ENCODE measurements at places on chromosomes 2 and 18.

GRCh38 chr2:28713577-28714298 lies 37.9 kb upstream of the PPP1CB start:
- no peak for DNase-seq

DNA sequence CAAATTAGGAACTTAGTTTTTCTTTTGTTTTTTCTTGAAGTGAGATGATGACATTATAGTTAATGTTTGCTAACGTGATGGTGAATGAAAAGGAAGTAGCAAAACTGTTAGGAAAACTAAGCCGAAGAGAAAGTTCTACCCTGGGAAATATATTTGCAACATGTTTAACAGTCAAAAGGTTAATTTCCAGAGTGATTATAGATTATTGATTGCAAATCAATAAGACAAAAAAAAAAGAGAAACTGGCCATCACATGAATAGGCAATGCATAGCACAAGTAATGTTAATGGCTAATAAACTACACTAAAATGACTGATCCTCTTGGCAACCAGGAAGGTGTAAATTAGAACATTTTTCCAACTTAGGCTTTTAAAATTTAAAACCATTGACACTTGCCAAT lies 26.0 kb upstream of the AMMECR1L start:
- no peak for DNase-seq

DNA sequence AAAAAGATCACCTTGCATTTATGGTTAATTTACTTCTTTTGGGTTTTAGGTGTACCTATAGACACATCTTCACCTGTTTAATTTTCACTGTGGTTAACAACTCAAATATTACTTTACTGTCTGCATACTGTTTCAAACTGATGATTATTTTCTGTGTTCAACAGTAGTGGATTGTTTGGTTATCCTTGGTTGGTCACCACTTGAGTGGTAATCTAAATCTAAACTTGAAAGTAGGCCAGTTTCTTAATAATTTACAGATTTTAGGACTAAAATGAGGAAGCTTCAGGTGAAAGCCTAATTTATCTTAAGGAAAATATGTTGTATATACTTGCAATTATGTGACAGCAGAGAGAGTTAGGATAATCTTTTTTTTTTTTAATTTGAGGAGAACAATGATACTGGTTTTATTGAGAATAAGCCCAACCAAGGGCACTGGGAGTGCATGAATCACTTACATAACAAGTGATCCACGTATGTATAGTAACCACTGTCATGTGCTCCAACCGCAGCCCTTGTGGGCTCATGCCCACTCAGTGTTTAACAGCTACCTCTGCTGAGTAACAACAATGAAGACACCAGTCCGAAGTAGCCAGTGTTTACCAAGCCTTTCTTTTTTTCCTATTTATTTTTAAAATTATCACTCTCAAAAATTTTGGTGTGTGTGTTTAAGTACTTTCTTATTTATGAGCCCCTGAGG lies 31.0 kb upstream of the WDSUB1 start:
- no peak for DNase-seq

GRCh38 chr18:72091369-72091768 lies 452.8 kb downstream of the CBLN2 start:
- DNase-seq, result no peak

DNA sequence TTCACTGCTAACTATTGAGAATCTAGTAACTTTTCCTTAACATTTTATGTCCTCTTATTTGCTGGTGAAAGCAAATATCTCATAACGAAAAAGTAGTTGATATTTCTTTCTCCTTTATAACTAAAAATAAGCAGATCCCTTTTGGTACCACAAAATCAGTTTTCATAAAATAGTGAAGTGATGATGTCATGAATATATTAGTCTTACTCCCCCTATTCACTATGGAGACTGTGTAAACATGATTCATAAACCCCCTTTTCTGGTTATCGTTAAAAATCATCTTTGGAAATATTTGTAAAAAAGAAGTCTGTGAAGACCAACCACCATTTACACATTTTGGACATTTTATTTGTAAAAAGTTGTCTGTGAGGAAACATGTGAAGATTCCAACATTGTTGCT lies 734.9 kb downstream of the NUP35 start:
- no peak for DNase-seq

GRCh38 chr2:102041351-102041750 lies 49.6 kb downstream of the IL1R2 start:
- no peak for DNase-seq

GRCh38 chr2:8033546-8034096 lies 648.2 kb upstream of the ID2 start:
- DNase-seq, result no peak

DNA sequence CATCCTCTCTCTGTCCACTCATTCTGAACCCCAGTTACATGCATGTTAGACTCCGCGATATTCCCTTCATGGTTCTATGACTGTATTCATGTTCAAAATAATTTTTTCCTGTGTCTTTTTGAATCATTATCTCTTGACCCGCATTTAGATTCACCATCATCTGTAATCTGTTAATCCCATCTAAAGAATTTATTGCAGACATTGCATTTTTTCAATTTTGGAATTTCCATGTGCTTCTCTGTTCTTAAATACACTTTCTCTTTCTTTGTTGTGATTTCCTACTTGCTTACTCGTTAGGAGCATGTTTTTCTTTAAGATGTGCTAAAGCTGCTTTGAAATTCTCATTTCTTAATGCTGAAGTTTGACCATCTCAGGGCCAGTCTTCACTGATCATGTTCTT lies 122.2 kb downstream of the ATP9B start:
- no peak for DNase-seq

GRCh38 chr2:111711270-111711669 lies 172.7 kb downstream of the ANAPC1 start:
- DNase-seq, result no peak

DNA sequence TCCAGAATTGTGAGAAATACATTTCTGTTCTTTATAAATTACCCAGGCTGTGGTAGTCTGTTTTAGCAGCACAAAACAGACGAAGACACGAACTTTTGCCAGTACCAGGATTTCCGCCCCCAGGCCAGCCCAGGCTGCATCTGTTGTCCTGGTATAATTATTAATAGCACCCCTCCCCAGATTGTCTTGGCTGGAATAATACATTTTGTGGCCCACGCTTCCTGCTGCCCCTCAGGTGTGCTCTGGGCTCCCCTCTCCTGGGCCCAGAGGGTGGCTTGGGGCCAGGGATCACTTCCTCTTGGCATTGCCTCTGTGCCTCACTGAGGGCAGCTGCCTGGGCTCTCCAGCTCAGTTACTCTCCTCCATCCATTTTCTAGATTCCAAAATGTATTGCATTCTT lies 102.1 kb upstream of the HS6ST1 start:
- no peak for DNase-seq

DNA sequence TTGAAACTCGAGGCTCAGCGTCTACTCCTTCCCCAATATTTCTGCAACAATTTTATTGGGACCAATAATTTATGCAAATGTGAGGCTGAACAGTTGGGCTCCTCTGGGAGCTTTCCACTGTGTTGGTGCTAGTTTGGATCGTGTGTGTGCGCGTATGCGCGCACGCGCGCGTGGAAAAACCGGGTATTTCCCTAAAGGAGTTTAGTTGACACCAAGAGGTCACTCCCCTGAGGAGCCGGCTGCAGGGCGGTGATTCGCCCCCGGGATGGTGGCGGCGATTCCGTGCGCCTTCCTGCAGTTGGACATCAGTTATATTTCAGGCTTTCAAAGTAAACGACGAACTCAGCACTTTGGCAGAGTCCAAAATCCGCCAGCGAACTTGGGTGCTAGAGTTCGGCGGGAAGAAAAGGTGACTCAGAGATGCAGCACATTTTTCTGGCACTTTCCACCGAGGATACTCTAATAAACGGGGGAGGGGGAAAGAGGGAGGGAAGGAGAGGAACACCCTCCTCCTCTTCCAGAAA lies 186.5 kb upstream of the FANCL start:
- DNase-seq, result no peak

DNA sequence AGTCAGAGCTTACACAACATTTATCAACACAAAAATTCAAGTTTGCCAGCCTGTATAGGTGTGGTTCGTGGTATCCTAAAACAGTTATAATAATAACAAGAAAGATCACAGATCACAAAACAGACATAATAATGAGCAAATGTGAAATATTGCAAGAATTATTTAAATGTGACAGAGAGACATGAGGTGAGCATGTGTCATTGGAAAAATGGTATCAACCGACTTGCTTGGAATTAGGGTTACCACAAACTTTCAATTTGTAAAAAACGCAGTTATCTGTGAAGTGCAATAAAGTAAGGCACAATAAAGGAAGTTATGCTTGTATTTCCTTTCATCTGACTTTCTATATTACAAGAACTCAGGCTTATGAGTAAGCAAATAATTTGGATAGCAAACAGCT lies 116.8 kb downstream of the IKZF2 start:
- DNase-seq, result no peak

DNA sequence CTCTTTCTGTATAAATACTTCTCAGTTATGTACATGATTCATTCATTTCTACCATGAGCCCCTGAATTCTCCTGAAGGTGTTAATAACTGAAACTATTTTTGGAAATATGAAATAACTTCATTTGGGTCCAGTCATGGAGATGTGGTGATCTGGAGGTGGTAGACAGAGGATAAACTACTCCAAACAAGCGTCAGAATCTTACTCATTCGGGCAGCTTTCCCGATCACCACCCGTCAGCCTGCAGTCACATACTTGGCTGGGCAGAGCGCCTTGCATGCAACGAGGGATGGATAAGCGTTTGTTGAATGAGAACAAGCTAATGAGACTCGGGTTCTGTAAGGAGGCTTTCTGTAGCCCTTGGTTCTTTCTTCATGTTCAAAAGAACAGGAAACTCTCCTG lies 222.7 kb downstream of the CD226 start:
- no peak for DNase-seq

DNA sequence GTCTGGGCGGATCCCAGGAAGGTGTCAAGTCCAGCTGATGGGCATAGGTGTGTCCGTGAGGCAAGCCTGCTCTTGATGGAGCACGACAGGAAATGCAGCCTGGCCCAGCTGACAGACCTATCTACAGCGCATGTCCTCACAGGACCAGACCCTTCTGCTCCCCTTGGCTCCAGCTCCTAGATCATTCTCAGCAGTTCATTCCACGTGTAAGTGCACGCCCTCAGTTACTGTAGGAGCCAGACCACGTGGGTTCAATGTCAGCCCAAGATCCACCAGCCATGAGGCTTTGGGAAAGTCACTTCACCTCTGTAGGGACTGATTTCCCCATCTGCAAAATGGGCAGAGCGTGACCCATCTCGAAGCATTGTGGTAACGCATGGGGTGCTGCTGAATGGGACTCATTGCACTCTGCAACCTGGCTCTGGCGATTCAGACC lies 47.8 kb downstream of the TMEM17 start:
- no peak for DNase-seq

DNA sequence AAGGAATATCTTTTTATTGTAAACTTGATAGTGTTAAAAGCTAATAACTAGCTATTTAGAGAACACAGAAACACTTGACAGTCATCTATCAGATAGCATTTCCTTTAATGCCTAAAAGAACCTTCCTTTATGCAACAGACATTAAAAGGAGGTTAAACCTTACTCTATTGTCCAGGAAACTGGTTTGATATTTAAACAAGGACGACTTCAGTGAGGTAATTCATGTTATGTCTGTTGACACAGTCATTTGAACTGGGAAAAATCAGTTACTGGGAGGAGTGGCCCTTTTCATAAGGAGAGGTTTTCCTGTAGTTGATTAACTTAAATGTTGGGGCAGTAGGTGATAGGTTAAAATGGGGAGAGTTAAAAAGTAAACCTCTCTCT lies 6.7 kb downstream of the TGIF1 start:
- no peak for DNase-seq

DNA sequence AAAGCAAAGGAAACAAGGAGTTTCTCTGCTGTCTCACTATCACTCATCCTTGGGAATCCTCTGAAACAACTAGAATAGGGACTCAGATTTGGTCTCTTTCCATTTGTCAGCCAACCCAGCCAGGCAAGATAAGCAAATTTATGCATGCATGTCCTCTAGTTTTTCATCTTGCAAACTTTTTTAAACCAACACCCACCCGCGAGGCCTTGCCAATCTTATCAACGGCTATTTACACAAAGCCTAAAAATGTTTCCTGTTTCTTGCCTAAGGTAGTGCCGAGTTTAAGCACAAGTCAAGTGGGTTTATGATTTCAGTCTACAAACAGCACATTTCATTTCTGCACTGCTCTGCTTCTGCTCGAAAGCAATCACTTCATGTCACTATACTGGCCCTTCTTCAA lies 240.9 kb downstream of the STK39 start:
- DNase-seq, result no peak

DNA sequence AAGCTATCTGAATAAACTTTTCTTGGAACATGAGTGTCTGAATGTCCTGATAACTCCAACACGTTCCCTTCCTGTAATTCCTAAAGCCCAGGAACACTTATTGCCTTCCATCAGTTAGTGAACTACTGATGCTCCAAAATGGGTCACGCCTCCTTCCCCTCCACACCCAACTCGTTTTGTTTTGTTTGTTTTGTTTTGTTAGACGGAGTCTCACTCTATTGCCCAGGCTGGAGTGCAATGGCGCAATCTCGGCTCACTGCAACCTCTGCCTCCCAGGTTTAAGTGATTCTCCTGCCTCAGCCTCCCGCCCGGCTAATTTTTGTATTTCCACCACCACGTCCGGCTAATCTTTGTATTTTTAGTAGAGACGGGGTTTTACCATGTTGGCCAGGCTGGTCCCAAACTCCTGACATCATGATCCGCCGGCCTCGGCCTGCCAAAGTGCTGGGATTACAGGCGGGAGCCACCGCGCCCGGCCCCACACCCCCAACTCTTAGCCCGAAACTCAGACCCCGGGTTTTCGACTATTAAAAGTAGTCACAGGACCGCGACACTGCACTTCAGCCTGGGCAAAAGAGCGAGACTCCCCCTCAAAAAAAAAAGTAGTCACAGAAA lies 774 bp downstream of the IER3IP1 start:
- no peak for DNase-seq

GRCh38 chr18:55141318-55141717 lies 182.1 kb upstream of the CCDC68 start:
- DNase-seq, result no peak

DNA sequence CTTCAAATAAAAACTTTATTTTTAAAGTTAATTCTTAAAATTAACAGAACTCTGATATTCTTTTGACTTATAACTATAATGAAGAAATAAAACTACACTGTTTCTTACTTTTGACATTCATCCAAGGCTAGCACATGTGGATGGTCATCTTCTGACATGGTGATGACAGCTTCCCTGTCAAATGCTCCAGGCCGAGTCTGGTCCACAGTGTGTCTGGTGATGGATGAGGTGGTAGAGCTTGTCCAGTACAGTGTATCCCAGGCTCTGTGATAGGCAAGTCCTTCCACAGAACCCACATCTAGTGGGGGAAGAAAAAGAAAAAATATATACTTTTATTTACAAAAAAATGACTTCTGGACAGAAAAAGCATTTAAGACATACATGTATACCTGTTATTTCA lies 1529.5 kb downstream of the LRP1B start:
- DNase-seq, result no peak

All from stimulated activated naive CD4-positive, alpha-beta T cell (primary cell).